ENCODE measurements at places on chromosomes 12 and 14.

GRCh38 chr14:104333646-104334423, 195.4 kb downstream of the KIF26A start:
- no peak for DNase-seq

DNA sequence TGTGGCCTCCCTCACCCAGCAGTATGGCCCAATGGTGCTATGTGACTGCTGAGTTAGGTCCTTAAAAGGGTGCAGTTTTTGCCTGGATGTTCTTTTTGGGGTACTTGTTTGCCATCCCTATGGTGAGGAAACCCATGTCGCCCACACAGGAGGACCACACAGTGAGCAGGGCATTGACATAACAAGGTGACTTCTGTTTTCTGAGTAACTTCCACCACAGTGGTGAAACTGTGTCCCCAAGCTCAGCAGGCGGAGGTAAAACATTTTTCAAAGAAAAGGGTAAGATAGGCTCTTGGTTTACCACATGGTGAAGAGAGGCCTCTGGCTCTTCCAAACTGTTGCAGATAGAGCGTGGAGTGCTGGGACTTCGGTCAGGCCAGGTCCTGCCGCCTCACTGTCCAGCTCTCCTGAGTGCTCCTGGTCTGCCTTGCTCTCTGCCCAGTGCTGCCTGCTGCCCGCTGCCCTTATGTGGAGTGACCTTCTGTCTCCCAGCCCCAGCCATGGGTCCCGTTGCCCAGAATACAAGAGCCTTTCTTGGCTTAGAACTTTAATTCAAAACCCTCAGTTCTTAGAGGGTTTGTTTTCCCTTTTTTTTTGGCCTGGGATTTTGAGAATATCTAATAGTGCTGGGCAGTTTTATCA, 54.0 kb downstream of the TRAF3 start:
- no peak for DNase-seq

- DNase-seq: peak; percentile 82
Measured at GRCh38 chr14:85233756-85234155, 296.2 kb upstream of the FLRT2 start.

DNA sequence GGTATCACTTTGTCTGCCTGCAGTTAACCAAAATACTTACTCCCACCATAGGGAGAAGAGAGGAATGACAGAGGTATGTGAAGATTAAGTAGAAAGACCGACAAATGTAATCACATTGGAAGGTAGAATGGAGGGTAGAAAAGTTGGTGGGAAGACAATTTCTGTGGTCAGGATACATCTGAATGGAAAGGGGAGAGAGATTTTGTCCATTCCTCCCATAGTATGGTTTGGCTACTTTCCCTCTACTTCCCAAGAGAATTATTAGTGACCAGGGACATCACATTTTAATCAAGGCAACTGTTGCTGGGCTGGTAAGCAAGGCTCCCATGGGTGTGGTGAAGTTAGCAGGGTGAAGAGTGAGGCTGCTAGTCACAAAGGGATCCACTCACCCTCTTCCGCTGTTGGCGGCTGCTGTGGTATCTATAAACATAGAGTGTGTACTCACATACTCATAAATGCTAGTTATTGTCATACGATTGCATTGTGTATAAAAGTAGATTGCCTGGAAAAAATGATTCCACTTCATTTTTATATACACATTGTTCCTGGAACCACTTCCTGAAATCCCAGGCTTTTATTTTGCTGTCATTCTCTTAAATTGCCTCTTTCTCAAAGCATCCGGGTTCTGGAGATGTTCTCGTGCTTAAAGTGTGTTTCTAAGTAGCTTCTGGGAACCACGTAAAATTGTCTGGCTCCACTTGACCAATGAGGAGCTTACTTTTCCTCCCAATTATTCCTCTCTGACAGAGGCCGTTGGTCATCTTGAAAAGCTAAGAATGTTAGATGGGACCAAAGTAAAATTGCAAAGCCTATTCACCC, 413.1 kb downstream of the ZFP36L1 start:
- no peak for DNase-seq

DNA sequence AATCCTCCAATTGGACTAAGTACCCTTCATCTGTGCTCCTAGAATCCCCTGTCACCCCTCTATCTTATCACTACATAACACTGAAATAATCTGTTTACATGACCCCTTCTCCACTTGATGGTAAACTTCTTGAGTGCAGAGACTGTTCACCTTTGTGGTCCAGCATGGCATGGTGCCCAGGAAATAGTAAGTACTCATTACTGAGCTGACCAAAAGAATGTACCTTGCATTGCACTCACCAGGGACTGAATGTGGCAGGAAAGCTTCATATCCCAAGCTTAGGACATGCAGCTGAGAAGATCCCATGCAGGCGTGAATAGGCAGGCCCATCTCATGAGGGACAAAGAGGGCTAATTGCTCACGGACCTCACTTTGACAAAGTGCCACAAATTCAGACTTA, 1.4 kb upstream of the GARIN2 start:
- DNase-seq: peak; percentile 78

DNA sequence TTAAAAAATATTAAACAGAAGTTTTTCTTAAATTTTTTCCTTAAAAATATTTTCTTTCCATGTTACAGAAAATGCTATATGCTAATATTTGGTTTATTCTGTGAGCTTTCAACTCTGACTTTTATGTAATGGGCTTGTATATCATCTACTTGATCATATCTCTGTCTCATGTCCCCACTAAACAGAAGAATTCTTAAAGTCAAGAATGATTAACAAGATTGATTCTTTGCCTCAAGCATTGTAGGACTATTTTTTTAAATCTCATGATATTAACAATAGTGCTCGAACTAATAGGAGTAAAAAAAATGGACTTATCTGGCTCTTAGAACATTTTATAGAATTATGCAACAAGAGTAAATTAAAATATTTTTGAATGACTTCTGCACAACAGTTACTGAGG, 206.3 kb downstream of the C12orf50 start:
- DNase-seq: no peak

- no peak for DNase-seq
Measured at GRCh38 chr12:55001198-55001868, 16.8 kb upstream of the TESPA1 start.

DNA sequence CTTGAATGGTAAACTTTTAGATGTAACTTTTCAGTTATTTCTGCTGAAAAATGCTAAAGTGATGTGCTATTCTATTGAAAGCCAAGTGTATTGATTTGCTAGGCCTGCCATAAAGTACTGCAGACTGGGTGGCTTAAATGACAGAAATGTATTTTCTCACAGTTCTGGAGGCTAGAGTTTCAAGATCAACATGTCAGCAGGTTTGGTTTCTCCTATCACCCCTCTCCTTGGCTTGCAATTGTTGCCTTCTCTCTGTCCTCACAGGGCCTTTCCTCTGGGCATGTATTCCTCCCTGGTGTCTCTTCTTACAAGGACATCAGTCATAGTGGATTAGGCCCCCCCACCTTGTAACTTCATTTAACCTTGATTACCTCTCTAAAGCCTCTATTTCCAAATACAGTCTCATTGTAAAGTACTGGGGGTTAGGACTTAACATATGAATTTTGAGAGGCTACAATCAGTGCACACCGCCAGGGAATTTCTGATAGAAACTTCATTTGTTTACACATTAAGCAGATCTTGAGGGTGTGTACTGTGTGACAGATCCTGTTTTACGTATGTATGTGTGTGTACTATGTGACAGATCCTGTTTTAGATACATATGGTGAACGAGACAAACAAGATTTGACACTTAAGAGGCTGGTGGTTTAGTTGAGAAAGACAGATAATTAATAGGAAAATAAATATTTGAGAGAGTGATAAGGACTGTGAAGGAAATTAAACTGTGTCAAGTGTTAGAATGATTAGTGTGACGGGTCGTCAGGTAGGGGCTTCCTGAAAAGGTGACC, 49.5 kb downstream of the ADIPOR2 start:
- DNase-seq: no peak

DNA sequence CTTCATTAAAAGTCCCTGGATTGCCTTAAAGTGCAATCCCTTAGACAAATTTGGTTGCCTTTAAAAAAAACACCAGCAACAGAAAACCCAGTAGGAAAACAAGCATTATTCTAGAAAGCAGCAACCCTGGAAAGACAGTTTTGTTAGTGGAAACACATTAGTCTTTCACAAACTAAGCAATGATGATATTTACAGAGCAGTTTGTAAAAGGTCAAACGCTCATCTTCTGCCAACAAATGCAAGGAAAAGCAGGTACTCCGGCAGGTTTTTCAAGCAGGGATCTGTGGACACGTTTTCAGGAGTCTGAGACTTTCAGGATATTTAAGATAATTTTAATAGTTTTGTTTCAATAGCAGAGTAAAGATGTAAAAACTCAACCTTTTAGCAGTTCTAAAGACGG, 202.2 kb downstream of the EXOC5 start:
- no peak for DNase-seq

DNA sequence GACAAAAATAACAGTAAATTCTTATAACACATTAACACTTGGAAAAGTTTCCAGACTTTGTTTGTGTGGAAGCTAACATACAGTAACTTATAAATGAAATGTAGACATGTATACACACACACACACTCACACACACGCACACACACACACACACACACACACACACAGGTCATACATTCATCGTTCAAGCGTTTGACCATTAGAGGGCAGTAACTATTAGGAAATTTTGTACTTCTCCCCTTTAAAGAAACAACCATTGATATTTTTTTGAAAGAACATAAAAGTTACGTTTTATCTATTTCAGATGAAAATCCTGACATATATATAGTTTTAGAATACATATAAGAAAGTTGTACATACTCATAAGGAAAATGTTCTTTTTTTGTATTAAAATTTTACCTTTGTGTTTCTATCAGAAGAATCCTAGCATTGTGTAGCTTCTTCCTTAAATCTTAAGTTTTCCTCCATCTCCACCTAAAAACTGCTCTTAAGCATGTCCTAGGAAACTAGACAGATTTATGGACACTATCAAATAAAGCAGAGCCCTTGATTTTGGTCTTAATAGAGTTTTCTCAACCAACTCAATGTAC, 29.0 kb downstream of the PTPRQ start:
- DNase-seq: peak; percentile 74

DNA sequence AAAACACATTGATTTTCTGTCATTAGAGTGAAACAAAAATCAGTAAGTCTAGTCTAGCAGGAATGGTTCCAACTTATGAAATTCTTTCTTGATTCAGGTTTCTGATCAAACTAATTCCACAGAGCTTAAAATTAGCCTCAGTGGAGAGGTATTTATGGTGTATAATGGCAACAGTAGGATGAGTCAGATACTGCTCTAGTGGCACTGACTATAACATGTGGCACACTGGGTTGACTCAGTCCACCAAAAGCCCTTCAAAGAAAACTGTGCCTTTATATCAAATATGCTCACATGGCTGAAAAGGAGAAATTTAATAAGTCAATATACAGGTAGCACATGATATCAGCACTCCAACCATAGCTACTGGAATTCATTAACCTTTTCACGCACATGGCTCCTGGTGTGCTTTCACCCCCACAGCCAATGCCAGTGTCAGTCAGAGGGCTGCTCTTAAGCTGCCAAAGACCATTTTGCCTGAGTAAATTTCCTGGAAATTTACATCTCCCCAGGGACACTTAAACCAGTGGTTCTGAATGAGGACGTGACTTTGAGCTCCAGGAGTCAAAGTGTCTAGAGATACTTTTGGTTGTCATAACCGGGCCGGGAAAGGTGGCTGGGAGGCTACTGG, 21.7 kb upstream of the CATSPERB start:
- DNase-seq: no peak

DNA sequence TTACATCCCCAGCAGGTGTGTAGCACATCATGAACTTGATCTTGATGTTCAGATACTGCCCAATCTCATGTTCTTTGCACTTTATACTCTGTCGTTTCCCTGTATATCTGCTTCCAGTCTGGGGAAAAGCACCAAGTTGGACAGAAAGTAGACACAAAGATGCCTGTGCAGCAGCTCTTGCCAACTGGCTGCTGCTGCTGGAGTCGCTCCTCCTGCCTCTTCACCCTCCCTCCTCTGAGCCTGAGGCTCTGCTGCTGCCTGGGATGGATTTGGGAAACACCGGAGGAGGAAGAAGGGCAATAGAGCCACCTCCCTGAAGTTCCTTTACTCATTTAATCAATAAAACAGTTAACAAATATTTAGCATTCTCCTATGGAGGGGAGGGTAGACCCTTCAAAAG, 32.4 kb downstream of the ADCK1 start:
- no peak for DNase-seq

DNA sequence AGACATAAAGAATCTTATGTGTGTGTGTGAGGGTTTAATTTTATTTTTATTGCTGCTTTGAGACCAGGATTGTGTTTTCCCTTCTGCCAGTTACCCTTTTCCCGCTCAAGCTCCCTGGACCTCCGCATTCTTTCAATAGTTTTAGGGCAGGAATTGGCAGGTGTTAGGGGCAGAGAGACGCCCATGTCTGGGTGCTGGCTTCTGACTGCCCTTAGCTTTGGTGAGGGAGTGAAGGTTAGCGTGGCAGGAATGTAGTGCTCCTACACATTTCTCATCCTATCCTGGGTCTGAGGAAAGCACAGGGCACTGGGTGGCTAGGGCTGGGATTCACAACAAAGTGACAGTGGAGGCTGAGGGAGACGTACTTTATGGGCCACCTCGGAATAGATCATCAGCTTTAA, 428.1 kb downstream of the ZFP36L1 start:
- DNase-seq: no peak

- DNase-seq: peak; percentile 32
Measured at GRCh38 chr14:65103150-65103760, 938 bp upstream of the MAX start.

DNA sequence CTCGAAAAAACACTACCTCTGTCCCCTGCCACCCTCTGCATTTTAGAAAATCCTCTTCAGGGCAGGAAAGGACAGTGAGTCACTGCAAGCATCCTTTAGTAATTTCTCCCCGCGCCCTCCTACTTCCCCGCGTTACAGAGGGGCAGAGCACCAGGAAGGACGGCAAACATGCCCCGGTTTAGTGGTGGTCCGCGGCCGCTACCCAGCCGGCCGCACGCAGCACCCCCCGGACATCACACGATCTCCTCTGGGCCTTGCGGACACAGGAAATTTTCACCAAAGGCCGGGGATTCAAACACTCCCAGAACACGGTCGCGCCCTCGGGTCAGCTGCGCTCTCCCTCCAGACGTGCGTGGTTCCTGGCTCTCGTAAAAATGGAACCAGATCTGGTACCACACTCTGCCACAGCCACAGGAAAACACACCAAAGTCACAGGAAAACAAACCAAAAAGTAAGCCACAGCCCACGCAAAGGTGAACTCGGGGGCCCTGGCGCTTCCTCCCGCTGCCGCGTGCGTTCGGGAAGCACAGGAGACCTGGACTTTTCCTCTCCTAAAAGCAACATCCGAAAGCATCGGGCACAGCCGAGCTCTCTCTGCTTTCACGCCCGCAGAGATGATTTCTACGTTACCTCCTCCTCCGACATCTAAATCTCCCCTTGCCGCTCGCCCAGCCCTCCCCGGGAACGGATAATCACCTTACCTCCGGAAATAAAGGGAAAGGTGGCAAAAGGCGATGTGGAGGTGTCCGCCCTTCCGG, 839 bp downstream of the SLC38A1 start:
- DNase-seq: peak; percentile 60

GRCh38 chr12:43762596-43762995, 3.8 kb downstream of the IRAK4 start:
- no peak for DNase-seq

GRCh38 chr12:117047810-117048584, 51.2 kb downstream of the TESC start:
- DNase-seq: peak; percentile 49

Measured in EL (cell line).